IMR-90 (cell line): ENCODE measurements at places on chromosomes 16 and 17.

- DNase-seq = peak; percentile 28
Measured at GRCh38 chr16:85798901-85799496, 345 bp downstream of the EMC8 start.

- DNase-seq = no peak
Measured at GRCh38 chr16:2339521-2340484, 725 bp downstream of the ABCA3 start.

DNA sequence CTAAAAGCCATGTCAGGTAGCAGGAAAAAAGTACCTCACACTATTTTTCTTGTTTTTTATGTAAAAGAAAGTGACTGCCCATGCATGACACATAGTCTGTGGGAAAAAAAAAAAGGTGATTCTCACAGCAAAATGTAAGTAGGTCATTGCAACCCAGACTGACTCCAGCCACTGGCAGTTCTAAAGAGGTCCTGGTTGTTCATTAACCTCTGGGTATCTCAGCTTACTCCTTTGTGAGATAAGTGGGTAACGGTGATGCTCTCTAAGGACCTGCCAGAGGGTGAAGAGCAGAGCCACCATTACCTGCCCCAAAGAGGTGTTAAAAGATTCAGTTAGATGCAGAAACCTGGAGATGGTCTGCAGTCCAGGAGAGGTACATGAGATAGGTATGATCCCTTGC lies 531.9 kb downstream of the GRIN2A start:
- no peak for DNase-seq

DNA sequence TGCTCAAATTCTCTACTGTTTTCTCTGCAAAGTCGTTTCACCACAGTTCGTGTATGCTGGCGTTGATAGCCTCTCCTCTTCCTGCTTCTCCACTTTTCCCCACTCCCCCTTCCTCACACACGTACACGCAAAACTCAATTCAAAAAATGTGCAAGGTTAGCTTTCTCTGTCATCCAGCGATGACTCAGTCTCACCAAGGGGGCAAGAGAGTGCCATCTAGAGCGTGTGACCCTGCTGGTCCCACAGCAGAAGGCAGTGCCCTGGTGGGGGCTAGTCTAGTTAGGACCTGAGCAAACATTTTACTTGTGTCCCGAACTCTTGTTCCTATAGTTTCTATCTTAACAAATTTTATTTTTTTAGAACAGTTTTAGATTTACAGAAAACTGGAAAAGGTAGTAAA lies 121.2 kb upstream of the CHMP6 start:
- no peak for DNase-seq

GRCh38 chr17:41655611-41656111 lies 31.3 kb upstream of the KRT17 start:
- no peak for DNase-seq

- no peak for DNase-seq
Measured at GRCh38 chr17:51354936-51355335, 94.6 kb downstream of the UTP18 start.

DNA sequence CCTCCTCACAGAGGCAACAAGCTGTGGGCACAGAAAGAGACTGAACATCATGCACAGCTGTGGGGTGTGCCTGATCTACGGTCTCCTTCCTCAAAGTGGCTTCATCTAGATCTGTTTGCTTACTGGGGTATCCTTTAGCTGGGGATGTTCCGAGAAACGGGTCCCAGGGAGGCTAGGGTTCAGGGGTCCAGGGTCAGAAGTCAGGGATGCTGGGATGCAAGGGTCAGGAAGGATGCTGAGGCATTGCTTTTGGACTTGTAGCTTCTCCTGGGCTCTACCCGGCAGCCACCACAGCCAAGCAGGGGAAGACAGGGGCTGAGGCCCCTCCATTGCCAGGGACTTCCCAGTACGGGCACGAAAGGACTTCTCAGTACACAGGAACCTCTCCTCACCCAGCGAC lies 6.6 kb downstream of the CD300LG start:
- DNase-seq = no peak

DNA sequence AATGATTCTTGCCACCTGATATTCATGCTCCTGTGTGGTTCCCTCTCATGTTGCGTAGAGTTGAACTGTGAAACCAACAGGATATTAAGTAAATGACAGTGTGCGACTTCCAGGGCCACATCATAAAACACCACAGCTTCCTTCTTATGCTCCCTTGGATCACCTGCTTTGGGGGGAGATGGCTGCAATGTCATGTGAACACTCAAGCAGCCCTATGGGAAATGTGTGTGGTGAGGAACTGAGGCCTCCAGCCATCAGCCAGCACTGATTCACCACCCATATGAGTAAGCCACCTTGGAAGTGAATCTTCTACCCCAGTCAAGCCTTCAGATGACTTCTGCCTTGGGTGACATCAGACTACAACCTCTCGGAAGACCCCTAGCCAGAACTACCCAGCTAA lies 427.5 kb downstream of the UTP18 start:
- DNase-seq = no peak

DNA sequence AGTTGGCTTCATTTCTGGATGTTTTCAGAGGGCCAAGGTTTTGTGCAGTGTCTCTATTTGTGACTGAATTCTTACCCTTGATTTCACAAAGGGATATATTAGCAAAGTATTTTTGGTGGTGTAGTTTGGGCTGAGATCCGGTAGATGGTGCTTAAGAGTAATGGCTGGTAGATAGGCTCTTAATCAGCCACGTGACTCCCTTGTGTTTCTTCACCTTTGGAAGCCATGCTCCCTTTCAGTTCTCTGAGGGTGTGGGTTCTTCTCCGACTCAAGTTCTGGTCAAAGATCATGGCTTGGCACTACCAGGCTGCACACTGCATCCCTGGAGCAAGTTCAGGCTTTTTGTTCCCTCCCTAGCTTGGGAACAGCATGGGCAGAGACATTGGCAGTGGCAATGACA lies 887.3 kb downstream of the CDH8 start:
- DNase-seq = no peak

- no peak for DNase-seq
Measured at GRCh38 chr17:6387858-6388257, 47.1 kb downstream of the AIPL1 start.

DNA sequence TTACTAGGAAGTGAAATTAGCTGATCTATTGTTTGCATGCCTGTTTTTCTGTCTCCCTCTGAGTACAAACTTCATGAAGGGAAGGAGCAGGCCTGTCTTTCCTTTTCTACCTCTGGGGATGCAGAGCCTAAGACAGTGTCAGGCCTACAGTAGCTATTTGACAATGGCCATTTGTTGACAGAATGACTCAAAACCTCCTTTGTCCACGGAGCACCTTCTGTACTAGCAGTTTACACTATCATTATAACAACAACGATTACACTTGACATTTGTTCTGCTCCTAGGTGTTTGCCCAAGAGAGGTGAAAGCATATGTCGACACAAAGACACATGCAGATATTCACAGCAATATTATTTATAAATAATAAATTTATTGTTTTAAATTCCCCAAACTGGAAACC lies 132.3 kb upstream of the IRX3 start:
- no peak for DNase-seq

DNA sequence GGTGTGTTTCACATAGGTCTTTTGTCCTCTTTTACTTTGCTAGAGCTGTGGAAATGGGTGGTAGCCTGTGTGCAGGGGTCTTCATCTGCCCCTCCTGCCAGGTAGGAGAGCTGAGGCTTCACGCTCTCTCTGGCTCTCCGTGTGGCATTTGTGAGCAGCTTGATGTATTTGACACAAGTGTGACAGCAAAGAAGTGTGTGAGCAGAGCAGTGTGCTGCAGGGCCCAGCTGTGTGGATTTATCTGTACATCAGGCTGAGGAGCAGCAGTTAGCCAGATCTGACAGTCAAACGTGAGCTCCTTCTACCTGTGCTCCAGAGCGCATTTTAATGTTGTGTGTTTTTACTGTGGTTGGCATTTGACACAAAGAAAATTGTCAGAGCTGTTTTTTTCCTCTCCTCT lies 101.8 kb downstream of the FTO start:
- no peak for DNase-seq

DNA sequence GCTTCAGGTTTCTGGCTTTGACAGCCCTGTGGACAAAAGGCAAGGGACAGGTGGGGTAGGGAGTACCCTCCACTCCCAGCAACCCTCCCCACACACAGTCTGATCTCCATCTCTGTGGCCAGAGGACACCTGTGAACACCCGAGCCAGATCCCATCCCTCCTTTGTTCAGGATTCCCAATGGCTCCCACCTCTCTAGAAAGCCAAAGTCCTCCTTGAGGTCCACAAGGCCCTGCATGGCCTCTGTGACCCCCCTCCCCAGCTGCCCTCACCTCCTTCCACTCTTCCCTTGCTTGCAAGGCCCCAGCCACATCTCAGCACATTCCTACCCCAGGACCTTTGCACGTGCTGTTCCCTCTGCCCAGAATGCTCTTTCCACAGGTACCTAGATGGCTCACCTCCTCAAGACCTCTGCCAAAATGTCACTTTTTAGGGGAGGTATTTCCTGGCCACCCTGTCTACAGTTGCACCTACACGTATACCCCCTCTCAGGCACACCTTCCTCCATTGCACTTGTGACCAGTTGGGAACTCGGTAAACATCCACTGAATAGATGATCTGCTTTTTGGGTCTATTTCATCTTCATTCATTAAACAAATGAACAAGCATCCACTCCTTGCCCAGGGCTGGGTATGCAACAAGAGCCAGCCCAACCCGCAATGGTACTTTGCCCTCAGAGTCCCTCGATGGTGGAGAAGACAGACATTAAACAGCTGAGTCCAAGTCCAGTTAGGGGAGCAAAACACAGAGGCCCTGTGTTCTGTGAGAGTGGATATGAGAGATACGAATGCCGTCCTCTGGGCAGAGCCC lies 107.0 kb downstream of the CRLF3 start:
- DNase-seq = no peak

DNA sequence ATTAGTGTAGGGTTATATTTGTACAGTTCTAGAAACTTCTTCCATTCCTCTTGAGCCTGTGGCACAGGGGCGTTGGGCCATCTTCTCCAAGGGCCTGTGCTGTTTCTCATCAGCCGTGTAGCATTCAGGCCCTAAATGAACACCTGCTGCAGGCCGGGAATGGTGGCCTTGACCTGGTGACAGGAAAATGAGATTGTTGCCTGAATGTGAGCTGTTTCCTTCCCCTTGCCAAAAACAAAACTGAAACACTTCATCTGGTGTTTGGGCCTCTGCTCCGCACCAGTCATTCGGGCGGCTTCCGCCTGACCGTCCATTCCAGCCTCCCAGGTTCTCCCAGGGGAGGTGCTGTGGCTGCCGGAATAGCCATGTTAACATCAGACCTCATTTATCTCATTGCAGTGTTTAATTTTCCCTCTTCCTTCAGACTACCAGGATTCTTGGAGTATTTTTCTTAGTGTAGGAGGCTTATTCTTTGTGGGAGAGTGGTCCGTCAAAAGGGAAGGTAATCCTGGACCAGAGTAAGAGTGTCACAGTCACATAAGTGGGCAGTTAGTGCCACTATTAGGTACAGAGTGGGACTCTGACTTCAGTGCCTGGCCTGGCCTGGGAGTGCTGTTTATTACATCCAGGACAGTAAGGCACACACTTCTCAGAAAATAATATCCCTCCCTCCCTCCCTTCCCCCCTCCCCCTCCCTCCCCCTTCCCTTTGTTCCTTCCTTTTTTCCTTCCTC lies 61.9 kb downstream of the WWP2 start:
- no peak for DNase-seq

- peak; percentile 90 for DNase-seq
Measured at GRCh38 chr17:19386974-19387920, at the start of gene MFAP4. MFAP4 (minus strand) TSS chr17:19387190; CDS start chr17:19387155, 35 bp downstream.

DNA sequence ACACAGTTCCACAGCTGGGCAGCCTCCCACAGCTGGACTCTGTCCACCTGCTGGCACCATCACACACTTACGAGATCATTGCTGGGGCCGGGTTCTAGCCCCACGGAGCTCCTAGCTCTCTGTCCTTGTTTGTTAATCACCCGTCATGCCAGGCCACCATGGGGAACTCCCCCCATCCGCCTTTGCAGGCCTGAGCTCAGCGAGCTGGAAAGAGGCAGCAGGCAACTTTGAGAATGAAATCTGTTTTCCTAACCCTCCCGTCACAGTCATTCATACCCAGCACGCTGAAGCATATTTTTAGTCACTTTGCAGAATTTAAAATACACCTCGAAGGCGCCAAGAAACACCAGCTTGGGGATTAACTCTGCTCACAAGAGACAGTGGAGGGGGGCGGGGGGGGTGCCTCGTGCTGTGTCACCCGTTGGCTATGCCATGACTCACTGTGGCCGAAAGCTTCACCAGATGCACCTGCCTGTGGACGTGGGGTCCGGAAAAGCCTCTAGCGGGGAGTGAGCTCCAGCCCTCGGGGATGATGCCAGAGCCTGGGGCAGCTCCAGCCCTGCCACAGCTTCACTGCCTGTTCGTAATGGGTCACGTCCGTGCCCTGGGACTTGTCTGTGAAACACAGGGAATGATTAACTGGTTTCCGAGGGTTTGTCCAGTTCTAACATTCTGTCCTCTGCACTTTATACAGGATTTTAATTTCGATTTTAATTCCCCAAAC lies 1.4 kb upstream of the SPNS2 start:
- DNase-seq = peak; percentile 52

GRCh38 chr16:6853565-6853964 lies 479.1 kb upstream of the RBFOX1 start:
- DNase-seq = no peak

DNA sequence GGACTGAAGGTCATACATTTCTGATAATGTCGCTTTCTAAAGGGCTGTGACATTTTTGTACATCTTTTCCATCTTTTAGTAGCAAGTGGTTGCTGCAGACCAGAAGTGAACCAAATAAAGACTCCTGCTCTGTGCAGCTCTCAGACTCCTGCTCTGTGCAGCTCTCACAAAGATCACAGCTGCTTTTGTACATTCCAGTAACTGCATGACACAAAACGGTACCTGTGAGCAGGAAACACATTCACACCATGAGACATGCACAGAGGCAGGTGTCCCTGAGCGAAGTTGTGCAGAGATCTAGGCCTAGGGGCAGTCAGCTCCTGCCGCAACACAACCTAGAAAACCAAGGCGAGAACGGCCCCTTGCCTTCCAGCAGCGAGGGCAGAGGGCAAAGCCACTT lies 67.5 kb downstream of the KLHDC4 start:
- no peak for DNase-seq

DNA sequence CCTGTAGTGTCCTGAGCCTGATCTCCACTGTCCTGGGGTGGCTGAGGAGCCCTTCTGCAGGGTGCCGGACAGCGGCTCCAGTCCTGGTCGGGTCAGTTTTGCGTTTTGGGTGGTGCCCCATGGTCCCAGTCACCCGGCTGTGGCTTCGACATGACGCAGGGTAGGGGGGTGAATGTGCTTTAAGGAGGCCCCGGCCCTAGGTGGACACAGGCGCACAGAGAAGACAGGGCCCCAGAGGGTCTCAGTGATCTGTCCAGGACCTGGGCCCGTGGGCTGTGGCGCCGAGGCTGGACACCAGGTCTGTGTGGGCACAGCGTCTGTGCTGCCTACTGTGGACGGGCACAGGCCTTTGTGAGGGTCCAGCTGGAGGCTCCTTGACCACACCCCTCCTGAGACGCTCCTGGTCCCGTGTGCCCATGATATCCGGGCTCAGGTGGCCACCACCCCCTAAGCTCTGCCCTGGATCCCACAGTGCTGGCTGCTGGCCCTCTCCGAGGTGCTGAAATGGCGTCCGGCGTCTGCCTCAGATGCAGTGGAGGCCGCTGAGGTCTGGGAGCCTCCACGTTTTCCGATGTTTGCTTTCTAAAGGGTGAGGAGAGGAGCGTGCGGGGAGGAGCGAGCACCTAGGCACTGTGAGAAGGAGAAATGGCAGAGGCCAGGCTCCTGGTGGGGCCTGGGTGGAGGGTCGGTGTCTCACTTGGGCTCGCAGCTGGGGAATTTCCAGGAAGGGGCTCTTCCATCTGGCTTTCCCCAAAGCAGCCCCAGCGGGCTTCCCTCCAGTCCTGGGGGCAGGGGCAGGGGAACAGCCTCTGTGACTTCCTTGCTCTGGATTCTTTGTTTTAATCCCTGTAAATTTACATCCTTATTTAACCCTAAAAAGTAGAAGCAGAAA lies 56.1 kb upstream of the ACSF3 start:
- DNase-seq = peak; percentile 20

- DNase-seq = no peak
Measured at GRCh38 chr16:50367777-50368409, 895 bp downstream of the BRD7 start.
